Hematopoietic multipotent progenitor cell treated with erythropoietin and hydrocortisone succinate and interleukin-3 and kit ligand, for 6 days (in vitro differentiated cells): ENCODE measurements at places on chromosomes 7 and 10.

DNA sequence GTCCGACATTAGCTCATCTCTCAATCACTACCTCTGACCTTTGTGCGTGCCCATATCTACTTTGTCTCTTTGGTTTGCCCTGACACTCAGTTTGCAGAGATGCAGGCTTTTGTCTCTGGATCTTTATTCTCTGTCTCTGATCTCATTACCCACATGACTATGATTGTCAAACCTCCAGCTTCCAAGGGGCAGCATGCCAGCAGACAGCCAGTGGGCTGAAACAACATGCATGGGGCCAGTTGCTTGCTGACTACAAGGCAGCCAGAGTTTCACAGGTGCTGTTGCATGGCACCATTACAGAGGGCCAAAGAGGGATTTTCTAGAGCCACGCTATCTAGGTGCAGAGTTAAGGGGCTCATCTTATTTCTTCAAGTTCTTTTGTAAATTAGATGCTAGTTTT, 146.2 kb downstream of the SPAG6 start:
- DNase-seq = no peak

DNA sequence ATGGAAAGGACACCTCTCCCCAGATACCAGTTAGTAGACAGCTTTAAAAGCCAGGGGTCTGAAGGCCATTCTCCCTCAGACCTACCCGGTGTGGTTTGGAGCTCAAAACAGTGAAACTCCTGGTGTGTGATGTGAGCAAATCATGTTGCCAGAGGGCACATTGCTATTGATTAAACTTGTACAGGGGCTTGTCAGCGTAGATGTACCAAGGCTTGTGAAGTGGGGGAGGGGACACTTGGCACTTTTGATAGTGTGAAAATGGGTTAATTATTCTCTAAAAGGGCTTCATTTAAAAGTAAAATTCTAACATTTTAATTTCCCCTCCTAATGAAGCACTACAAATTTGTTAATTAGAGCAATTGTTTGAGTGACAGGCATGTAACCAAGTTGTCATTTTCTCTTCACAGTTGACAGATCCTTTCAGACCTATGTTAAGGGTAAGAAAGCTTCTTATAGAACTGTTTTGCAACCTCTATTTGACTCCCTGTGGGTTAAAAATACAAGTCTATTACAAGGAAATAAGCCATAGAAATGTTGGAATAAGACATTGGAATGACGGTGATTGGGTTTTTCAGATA, 356.9 kb upstream of the GALNT17 start:
- no peak for DNase-seq

DNA sequence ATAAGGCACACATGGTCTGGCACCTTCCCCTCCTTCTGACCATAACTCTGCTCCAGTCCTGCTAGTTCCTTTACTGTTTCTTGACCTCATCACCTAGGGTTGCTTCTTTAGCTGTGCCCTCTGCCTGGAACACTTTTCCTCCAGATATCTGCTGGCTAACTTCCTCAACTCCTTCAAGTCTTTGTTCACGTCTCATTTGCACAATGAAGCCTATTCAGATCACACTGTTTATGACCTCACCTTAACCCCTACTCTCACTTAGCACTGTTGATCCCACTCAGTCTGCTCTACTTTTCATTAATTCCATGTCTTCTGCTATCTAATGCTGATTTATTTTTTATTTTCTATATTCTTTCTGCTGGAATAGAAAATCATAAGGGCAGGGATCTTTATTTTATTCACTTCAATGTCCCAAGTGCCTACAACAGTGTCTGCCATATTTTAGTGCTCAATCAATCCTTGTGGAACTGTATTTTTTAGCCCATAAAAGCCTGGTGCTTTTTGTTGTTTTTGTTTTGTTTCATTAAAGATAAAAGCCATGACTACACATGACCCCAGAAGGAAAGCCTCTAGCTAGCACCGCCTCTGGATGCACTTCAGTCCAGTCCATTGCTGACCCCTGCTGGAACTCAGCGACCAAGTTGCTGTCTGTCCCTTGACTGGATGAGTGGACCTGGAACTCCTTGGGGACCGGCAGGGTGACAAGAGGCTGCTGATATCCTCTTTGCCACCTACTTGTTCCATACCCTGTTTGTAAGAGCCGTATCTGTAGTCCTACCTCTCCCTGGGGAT, 12.3 kb downstream of the KLF14 start:
- peak; percentile 63 for DNase-seq

GRCh38 chr10:49299816-49300139, 808 bp downstream of the C10orf71 start:
- DNase-seq = no peak

DNA sequence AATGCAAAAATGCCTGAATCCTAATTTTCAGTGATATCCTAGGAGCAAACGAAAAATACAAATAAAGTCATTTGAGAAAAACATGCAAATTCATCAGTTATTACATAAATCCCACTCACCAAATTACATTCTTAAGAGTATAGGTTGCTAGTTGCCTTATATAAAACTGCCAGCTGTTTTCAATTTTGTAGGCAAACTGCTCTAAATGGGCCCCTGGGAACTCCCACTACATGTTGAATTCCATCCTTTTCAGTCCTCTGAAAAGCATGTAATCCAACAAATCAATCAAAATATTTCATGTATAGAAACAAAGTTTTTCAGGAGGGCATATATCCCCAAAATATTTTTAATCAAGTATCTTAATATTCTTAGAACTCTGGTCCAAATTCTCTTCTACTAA, 2.1 kb upstream of the JMJD1C start:
- no peak for DNase-seq

GRCh38 chr7:33471636-33472242, 342.4 kb downstream of the BBS9 start:
- DNase-seq = no peak

GRCh38 chr7:29980151-29980550, 9.4 kb downstream of the SCRN1 start:
- no peak for DNase-seq

GRCh38 chr10:102411341-102412255, 7.0 kb downstream of the PSD start:
- no peak for DNase-seq

- DNase-seq = no peak
Measured at GRCh38 chr7:5435291-5436002, 11.8 kb upstream of the TNRC18 start.

GRCh38 chr7:75881436-75882095, 2.7 kb downstream of the RHBDD2 start:
- no peak for DNase-seq

- DNase-seq = no peak
Measured at GRCh38 chr7:70634071-70634470, 497.9 kb upstream of the GALNT17 start.

- peak; percentile 61 for DNase-seq
Measured at GRCh38 chr7:5526100-5526905, 102.7 kb upstream of the TNRC18 start.

DNA sequence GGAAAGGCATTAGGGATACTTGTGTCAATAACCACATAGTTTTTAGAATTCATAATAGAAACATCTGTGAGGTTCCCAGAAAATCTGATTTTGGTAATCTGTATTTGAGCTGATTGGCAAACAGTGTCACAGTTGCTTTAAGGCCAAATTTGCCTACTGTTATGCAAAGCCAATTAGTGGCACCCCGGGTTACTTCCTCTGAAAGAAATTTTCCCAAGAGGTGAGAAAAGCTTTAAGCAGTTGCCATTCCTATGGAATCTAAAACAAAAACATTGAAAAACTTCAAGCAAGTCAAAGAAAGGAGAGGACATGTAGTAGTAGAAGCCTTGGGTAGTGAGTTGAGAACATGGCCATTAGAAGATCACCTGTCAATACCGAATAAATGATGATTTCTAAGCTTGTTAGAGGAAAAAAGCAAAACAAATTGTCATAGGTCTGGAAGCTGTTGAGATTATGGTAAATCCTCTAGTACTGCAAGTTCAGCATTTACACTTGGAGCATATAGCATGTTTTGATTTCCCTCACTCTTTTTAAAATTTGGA, 176.8 kb downstream of the TWIST1 start:
- DNase-seq = no peak

GRCh38 chr10:23053036-23053435, 42.3 kb upstream of the MSRB2 start:
- peak; percentile 8 for DNase-seq
